ENCODE measurements at places on chromosomes 16 and 17. TPM values are rescaled to one million over a fixed set of nuclear protein-coding genes. Genes with fewer than 3 reads are reported as not detected.

TBC1D3I gene
- 0.51 TPM for total RNA-seq

TEKT1 gene
- total RNA-seq = not detected

MYCBPAP gene
- total RNA-seq = 2.3 TPM

ELP5 gene
- total RNA-seq = 31.3 TPM

RGS9 gene
- 1.7 TPM for total RNA-seq

TMC5 gene
- total RNA-seq = not detected

KRTAP1-5 gene
- total RNA-seq = not detected

TTYH2 gene
- total RNA-seq = 0.77 TPM

PLA2G10 gene
- total RNA-seq = not detected

WNT9B gene
- not detected for total RNA-seq

ADAM11 gene
- total RNA-seq = 0.66 TPM

CYTH1 gene
- total RNA-seq = 9.9 TPM

SMIM22 gene
- total RNA-seq = not detected

TMEM92 gene
- total RNA-seq = not detected

CCL7 gene
- 0.33 TPM for total RNA-seq

ARL4D gene
- total RNA-seq = 60.6 TPM

ITGB3 gene
- 13.1 TPM for total RNA-seq

RBL2 gene
- 48.2 TPM for total RNA-seq

ODF4 gene
- total RNA-seq = not detected

CLEC19A gene
- not detected for total RNA-seq

PLEKHG4 gene
- total RNA-seq = 37.7 TPM

CBLN1 gene
- not detected for total RNA-seq

FBXL20 gene
- total RNA-seq = 14.5 TPM

TP53TG3F gene
- total RNA-seq = not detected

TELO2 gene
- total RNA-seq = 10.9 TPM

WNK4 gene
- under 0.01 TPM for total RNA-seq

TEX19 gene
- not detected for total RNA-seq

WSCD1 gene
- 0.51 TPM for total RNA-seq

KRTAP4-5 gene
- total RNA-seq = not detected

SOX15 gene
- 0.50 TPM for total RNA-seq

ETV4 gene
- 0.51 TPM for total RNA-seq

HSD11B2 gene
- total RNA-seq = under 0.01 TPM

ZFP90 gene
- total RNA-seq = 42.8 TPM

UBFD1 gene
- 101 TPM for total RNA-seq

CRYM gene
- 0.26 TPM for total RNA-seq

TMC7 gene
- total RNA-seq = 0.51 TPM

PIK3R6 gene
- not detected for total RNA-seq

COX11 gene
- total RNA-seq = 62.3 TPM

CD300E gene
- total RNA-seq = not detected

DPEP3 gene
- not detected for total RNA-seq

SGCA gene
- total RNA-seq = 4.1 TPM

IRX3 gene
- total RNA-seq = 0.33 TPM

NOB1 gene
- total RNA-seq = 28.0 TPM

HOXB4 gene
- total RNA-seq = 8.9 TPM

MYH13 gene
- total RNA-seq = not detected

SLC38A8 gene
- total RNA-seq = not detected

POLR3E gene
- total RNA-seq = 28.9 TPM

ACSM2A gene
- not detected for total RNA-seq

MIS12 gene
- total RNA-seq = 11.2 TPM

SLC6A2 gene
- not detected for total RNA-seq

YPEL3 gene
- total RNA-seq = 16.0 TPM

SALL1 gene
- total RNA-seq = 0.17 TPM

CYLD gene
- 47.3 TPM for total RNA-seq

HCRT gene
- total RNA-seq = not detected

HOXB1 gene
- not detected for total RNA-seq

KRTAP9-2 gene
- total RNA-seq = not detected

NPIPA2 gene
- total RNA-seq = 0.77 TPM

GHDC gene
- total RNA-seq = 20.0 TPM

ALOX12B gene
- not detected for total RNA-seq
